Sciatic nerve (tissue), 2 donors: ENCODE measurements at places on chromosomes 6 and 20.
A peak's percentile ranks its signal among the peaks of the same experiment; 100 is the strongest.

- no peak for DNase-seq
These were observed 248.0 kb downstream of the CDH26 start for GRCh38 chr20:60206259-60206658.

DNA sequence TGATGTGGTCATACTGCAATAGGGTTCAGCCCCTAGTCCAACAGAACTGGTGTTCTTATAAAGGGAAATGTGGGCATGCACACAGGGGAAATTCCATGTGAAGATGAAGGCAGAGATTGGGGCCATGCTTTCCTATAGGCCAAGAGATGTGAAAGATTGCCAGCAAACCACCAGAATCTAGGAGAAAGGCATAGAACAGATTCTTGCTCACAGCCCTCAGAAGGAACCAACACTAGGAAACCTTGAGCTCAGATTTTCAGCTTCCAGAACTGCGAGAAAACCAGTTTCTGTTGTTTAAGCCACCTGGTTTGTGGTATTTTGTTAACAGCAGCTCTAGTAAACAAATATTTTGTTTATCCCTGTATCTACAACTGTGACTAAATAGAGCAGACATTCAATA lies 197.6 kb upstream of the CITED2 start:
- no peak for DNase-seq

GRCh38 chr6:163017801-163018200 lies 290.0 kb downstream of the PACRG start:
- no peak for DNase-seq

DNA sequence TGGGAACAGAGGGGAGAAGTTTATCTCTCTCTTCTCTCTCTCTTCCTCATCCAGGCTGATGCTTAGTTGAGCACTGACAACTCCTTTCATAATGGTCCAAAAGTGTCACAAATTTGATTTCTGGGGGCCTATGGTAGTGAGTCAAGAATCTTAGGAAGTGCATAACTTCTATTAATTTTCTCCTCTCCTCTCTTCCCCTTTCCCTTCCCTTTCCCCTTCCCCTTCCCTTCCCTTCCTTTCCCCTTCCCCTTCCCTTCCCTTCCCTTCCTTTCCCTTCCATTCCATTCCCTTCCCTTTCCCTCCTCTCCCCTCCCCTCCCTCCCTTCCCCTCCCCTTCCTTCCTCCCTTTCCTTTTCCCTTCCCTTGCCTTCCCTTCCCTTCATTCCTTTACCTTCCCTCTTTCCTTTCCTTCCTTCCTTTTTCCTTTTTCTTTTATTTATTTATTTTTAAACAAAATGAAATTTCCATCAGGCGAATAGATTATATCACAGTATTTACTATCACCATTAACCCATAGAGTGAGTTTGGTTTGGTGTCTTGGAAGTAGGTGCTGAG lies 56.9 kb upstream of the JAG1 start:
- DNase-seq: no peak

GRCh38 chr20:41507436-41507835 lies 110.7 kb downstream of the CHD6 start:
- DNase-seq: no peak

GRCh38 chr6:32459781-32460424 lies 20.2 kb downstream of the HLA-DRA start:
- no peak for DNase-seq

DNA sequence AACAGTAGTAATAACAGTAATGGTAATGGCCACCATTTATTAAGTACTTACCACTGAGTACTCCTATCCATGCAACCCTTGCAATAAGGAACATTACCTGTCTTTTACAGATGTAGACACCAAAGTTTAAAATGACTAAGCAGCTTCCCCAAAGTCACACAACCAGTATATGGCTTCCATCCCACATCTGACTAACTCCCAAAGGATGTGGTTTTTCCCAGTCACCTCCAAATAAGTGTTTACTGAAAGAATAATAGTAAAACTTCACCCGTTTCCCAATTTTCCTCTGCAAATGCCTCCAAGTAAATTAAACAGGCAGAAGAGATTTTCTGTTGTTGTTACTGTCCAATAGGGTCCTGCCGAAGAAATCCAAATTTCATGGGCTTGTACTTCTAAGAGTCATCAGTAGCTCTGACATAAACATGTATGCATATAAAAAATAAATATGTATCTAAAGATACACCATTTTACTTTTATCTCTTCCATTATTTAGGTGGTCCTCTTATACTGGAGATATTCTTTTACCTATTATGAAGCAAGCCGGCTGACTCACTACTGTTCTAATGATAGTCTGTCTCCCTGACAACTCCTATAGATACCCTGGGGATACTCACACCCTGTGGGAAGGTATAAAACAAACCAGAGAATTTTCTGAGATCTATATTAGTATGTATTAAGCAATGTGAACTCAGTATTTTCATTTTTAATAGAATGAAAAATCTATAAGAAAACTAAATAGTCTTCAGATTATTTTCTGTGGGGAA lies 77.9 kb upstream of the ID4 start:
- no peak for DNase-seq

DNA sequence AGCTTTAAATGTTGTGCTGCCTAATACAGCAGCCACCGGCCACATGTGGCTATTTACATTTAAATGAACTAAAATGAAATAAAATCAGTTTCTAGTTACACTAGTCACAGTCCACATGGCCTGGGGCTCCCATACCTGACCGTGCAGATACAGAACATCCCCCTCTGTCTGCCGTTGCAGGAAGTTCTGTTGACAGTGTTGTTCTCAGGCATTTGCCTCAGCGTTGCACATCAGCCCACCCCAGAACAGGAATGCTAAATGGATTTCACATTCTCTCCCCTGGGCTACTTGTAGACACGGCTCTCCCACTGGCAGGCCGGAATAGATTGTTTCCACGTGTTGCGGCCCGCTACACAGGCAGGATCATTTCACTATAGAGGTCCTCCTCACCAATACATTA lies 26.3 kb downstream of the JAG1 start:
- peak; percentile 58 for DNase-seq

DNA sequence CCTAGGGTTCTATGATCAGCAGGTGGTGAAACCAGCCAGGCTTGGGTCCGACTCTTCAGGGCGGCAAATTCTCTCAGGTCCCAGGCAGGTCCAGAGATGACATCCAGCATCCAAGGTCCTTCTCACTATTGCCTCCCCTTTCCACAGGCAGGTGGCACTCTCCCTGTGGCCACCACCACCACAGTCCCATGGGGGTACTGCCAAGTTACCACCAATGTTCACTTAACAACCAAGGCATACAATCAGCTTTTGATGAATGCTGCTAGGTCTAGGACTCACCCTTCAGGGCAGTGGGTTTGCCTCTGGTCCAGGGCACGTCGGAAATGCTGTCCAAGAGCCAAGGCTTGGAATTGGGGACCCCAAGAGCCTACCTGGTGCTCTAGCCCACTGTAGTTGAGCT lies 40.4 kb upstream of the UTRN start:
- no peak for DNase-seq

GRCh38 chr6:130070326-130070725 lies 51.9 kb downstream of the L3MBTL3 start:
- no peak for DNase-seq

GRCh38 chr20:53070706-53071392 lies 98.7 kb downstream of the TSHZ2 start:
- DNase-seq: no peak

DNA sequence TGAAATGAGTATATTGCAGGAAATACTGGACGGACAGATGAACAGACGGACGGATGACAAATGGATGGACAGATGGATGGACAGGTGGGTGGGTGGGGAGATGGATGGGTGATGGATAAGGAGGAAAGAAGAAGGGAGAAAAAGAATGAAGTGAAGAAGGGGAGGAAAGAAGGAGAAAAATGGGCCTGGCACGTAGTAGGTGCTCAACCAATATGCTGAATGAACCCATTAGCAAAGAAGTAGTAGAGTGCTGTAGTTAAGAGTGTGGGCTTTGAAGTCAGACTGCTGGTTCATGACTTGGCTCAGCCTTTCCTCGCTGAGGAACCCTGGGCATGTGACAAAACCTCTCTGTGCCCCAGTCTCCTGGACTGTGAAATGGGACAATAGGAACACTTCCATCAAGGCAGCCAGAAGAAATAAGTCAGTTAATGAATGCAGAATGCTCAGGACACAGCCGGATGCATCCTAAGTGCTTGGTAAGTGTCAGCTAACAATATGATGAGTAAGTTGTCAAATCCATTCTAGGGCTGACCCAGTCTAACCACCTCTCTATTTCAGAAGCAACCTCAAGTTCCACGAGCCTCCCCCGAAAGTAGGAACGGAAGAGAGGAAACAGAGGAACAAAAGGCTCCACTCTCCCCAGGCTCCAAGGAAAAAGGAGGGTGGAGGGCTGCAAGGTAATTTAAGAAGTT lies 37.9 kb downstream of the PREX1 start:
- DNase-seq: no peak

GRCh38 chr6:170232186-170233002 lies 58.5 kb downstream of the DLL1 start:
- peak; percentile 38 for DNase-seq

DNA sequence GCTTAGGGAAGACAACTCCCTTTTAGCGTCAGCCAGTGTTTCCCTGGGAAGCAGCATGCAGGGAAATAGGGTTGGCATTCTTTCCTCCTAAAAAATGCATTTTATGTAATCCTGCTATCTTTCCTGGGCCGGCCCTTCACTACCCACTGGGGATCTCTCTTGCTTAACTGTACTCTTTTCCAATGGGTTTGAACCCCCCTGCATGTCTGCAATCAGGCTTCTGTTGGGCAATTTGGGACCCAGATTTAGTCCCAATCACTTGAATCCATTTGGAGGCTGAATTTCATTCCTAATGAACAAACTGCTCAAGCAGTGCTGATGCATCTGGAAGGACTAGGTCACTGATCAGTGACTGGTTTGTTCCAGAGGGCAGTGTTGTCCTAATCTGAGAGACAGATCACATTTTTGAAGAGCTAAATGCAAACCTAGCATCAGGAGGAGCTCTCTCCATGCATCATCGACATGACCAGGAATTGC lies 152.0 kb downstream of the TSHZ2 start:
- DNase-seq: no peak

GRCh38 chr20:64119681-64120341 lies 12.4 kb upstream of the NPBWR2 start:
- DNase-seq: peak; percentile 45

GRCh38 chr20:4959592-4959991 lies 41.7 kb downstream of the SLC23A2 start:
- no peak for DNase-seq

DNA sequence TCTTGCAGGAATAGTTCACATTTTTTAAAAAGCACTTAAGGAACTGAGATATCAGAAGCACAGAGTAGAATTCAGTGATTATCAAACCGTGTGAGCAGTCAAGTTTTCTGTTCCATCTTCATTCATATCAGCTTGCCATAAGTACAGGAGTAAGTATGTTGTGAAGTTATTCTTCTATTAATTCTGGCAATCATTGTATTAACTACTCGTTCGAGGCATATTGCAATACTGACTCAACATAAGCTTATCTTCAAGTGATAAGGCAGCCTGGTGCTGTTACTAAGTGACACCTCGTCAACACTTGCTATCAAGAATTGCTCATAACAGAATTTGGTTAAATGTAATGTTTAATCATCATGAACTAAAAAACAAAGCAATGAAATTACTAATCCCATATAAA lies 75.7 kb upstream of the SNX9 start:
- no peak for DNase-seq

DNA sequence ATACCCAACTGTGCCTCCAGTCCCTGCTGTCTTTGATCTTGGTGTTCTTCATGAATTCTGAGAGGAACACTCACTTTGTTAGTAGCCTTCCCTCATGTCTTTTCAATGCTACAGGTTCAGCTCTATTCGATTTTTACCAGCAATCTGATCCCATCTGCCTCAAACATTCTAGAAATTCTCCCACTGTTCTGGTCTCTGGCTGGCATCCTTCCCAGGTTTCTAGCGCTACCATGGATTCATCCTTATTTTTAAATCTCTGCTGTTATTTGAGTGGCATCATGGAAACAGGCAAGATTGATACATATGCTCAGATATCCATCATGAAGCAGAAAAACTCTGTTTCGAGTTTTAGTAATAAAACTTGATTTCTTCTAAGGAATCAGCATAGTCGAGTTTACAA lies 94.8 kb downstream of the GRM1 start:
- DNase-seq: no peak

DNA sequence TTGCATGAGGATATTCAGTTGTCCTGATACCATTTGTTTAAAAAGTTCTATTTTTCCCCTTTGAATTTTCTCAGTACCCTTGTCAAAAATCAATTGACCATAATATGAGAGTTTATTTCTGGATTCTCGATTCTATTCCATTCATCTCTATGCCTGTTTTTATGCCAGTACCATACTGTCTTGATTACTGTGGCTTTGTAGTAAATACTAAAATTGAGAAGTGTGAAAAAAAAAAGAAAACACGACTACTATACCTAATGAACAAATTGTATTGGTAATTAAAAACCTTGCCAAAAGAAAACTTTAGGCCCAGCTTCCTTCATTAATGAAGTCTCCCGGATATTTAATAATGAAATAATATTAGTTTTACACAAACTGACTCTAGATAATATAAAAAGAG lies 185.7 kb downstream of the TBC1D7 start:
- DNase-seq: no peak

- no peak for DNase-seq
These were observed 10.4 kb downstream of the NOX3 start for GRCh38 chr6:155444952-155445903.

GRCh38 chr6:29887330-29887818 lies 55.0 kb upstream of the HLA-A start:
- peak; percentile 70 for DNase-seq

DNA sequence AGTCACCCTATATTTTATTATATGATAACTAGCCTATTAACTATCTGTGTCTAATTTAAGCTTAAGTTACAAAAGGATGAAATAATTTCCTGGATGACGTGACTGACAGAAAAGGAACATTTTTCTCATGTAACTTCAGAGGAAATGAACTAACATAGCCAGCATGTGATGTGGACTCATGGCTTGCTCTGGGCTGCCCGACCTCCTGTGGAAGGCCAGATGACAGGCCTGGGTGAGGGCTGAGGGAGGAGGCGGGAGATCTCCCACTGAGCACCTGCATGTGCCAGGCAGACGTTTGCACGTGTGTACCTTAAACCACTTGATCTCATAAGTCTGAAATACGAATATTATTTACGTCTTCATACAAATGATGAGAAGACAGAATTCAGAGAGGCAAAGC lies 321.1 kb downstream of the SYNE1 start:
- DNase-seq: no peak

- no peak for DNase-seq
These were observed 12.1 kb upstream of the SCP2D1 start for GRCh38 chr20:18801516-18801915.
